ENCODE measurements at places on chromosomes 3 and 15.

- no peak for DNase-seq
These were observed at the start of gene SLC38A3 for GRCh38 chr3:50204804-50205412. TSS of gene SLC38A3 (plus strand) at chr3:50205271. CDS start at chr3:50214200, 8,929 bp downstream.

DNA sequence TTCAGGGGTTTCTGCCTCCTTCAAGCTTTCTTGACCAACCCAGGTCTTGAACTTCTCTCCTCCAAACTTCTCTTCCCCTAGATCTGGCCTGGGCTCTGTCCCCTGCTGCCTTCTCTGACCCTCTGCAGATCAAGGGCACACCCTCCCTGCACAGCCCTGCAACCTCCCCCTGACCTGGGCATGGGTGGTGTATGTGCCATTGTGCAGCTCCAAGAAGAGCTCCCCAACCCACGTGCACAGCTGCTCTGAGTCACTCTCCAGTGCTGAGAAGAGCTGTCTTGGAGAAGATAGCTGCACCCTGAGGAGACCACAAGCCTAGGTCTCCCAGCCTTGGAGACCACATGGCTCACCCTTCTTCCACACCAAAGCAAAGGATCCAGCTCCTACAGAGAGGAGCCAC is 8.0 kb downstream of the MAN2C1 start:
- no peak for DNase-seq

- no peak for DNase-seq
These were observed 165.0 kb downstream of the SUCNR1 start for GRCh38 chr3:152038490-152038889.

DNA sequence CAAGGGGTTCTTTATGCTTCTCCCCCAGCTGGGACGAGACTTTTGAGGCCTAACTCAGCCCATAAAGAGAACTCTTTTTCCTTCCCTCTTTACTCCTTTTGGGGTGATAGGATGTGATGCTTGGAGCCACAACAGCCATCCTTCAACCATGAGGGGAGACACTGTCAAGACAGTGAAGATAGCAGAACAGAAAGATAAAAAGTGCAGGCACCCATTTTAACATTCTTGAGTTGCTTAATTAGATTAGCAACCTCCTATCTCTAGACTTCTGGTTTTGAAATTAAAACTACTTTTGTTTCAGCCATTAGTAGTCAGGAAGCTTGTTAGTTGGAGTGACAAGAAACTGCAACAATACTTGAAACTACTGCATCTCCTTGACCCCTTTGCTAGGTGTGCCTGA is 6.5 kb downstream of the GPR27 start:
- DNase-seq: no peak

GRCh38 chr15:100030586-100031229 is 297.5 kb upstream of the LYSMD4 start:
- no peak for DNase-seq

- DNase-seq: no peak
These were observed 41.6 kb downstream of the ABCC5 start for GRCh38 chr3:183975981-183976662.

GRCh38 chr3:69784954-69785514 is 45.8 kb downstream of the MITF start:
- no peak for DNase-seq

DNA sequence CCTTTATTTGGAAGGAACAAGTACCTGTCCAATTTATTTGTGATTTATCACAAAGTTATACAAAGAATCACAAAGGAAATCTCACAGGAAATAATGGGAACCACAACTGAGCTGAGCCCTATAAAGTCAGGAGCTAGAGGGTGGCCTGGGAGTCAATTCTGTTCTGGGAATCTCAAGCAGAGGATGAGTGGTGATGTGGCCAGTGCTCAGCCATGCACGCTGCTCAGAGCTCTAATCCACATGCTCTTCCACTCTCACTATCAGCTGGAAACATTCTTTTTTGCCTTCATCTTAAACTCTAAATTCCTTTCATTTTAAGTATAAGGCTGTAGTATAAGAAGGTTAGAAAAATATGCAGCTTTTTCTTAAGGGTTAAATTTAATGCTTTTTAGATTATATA is 36.6 kb downstream of the UACA start:
- DNase-seq: no peak

- DNase-seq: no peak
These were observed 1144.5 kb downstream of the TUSC7 start for GRCh38 chr3:117853923-117854668.

DNA sequence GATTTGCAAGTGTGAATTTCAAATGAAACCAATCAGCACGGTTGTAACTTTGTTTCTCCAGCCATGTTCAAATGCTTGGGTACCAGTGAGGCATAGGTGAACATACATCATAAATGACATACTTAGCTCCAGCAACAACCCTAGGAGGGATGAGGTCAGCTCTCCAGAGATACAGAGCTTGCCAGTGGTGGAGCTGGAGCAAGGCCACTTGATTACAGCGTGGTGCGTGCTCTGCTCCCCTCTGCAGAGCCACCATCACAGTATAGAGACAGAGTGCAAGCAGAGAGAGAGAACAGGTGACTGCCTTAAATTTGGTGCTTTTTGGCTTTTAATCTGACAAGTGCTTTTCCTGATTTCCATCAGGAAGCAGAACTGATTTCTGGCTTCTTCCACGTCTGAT is 275.1 kb downstream of the PDZRN3 start:
- DNase-seq: no peak

- DNase-seq: no peak
These were observed 15.5 kb downstream of the SRPRB start for GRCh38 chr3:133820889-133821675.

DNA sequence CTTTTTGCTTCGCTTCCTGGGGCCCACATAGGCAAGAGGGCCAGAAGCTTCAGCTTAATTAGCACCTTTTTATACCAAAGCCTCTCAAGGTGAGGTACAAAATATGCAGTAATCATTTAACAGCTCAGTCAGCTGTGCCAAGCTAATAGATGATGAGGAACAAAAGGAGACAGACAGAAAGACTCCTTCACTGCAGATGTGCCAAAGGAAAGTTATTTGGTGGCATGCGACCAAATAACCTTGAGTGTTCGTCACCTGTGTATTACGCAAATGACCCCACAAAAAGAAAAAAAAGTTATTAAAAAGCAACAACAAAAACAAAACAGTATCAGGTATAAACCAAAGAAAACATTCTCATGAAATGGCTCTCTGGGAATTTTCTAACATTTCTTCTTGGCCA is 325.8 kb upstream of the IGF1R start:
- no peak for DNase-seq

GRCh38 chr3:176512037-176512436 is 685.2 kb downstream of the TBL1XR1 start:
- DNase-seq: no peak

DNA sequence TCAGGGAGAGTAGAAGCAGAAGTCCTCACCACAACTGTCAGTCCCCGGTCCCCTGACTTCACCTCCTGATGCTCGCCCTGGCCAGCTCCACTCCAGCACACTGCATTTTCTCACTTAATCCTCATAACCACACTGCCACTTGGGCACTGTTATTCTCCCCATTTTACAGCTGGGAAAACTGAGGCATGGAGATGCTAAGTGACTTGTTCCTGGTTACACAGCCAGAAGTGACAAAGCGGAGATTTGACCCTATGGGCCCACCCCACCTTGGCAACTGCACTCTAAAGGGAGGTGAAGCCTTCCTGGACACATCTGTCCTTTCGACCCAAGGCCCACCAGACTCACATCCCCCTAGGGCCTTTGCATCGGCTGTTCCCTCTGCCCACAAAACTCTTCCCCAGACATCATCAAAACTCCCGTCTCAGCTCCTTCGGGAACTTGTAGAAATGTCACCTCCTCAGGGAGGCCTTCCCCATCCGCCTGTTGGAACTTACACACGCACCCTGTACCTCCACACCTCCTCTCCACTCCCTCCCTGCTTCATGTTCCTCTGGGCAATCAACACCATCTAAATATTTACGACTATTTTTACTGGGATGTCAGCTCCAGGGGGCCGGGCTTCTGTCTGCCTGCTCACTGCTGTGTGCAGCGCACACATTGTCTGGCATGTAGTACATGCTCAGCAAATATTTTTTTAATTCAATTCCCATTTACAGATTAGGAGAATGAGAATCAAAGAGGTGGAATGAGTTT is 3.1 kb downstream of the GRIP2 start:
- DNase-seq: no peak

DNA sequence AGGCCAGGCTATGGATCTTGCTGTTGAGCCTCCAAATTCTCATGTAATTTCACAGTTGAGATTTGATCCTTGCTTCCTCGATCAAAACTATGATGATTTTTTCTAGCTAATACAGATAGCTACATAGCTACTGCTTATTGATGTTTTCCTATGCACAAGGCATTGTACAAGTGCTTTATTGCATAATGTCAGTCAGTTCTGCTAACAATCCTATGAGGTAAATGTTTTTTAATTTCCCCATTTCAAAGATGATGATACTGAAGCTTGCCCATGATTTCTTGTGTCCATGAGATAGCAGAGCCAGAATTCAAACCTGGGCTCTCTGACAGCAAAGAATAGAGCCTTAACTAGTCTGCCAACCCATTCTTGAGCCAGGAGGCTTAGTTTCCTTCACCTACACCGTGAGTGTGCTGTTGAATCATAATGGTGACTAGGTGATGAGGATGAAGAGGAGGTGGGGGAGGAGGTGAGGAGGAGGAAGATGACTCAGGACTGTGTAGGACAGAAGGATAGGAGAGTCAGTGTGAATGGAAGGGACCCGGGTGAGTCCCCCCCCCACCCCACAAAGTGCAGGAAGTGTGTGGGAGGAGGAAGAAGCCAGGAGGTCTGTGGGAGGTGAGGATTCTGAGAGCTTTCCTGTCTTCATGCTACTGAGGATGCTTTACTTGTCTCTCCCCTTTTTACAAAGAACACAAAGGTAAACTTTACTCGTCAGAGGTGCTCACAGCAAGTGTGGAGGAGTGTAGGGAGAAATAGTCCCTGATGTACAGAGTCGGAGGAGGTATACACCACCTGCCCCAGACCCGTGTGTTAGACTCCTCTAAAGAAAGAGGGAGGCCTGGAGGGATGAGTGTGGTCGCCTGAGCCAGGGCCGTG is 3.6 kb downstream of the TAGLN3 start:
- DNase-seq: no peak

DNA sequence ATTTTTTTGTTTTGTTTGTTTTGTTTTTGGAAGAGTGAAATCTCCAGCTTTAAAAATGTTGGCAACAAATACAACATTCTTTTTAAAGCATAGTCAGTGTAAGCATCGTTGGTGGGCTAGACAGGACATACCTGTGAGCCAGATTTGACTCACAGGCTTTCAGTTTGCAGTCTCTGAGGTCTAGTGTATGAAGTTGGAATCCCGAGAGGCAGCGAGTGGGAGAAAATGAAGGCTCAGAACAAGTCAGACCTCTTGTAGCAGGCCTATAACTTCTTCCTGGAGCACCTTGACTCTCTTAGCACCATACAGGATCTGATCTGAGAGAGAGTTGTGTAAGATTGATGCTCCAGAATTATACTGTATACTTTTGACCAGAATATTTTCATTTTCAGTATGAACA is 60.2 kb downstream of the CNTN4 start:
- no peak for DNase-seq

DNA sequence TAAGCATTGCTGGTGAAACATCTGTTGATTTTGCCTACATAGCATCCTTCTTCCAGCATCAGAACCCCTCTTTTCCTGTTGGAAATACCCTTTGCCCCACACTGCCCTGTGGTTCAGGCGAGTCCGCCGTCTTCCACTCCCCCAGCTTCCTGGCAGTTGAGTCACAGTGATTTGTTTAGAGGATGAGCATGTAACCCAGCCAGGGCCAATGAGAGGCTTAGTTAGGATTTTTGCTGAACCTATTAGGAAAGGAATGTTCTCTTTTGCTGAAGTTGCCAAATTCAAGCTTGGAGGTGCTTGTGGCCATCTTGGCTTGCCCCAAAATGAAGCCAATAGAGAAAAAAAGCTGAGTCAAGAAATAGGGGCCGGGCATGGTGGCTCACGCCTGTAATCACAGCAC is 19.0 kb upstream of the MEX3B start:
- no peak for DNase-seq

DNA sequence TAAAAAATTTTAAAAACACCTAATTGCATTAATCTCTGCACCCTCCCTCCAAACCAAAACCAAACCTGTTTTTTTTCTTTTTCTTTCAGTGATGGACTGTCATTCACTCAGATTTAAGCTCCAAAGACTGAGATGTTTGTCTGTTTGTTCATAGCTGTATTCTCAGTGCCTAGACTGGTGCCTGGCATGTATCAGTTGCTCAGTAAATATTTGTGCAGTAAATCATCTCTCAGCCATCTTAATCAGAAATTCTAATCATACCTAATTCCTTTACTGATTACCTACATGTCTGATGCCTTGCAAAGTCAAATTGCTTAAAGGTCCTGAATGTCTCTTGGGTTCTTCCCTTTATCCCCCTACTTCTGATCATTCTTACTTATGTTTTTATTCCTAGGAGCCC is 138.8 kb downstream of the ZNF609 start:
- no peak for DNase-seq

DNA sequence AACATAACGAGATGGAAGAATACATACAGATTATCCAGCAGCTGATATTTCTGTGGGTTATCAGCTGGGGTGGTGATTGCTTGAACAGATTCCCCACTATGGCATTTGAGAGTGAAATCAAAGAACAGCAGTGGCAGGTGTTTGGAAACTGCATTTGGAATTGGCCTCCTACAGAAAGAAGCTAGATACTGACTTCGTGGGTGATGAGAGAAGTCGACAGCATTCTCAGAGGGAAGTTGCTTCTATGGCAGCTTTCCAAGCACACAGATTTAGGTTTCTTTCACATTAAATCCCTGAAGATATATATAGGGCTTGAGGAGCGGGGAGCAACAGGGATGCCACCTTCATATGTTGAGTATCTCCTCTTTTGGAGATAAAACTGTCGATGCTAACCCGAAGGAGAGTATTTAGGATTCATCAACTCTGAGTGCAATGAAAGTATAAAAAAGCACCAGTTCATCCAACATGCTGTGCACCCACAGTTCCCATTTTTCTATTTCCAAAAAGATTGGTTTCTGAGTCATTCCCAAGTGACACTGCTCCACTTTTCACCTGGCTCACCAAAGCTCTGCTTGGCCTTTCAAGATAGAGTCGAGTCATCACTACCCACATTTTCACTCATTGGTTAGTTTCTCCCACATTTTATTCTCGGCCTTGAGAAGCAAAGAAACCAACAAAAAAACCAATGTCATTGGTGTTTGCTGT is 579.8 kb upstream of the SUCLG2 start:
- DNase-seq: no peak

DNA sequence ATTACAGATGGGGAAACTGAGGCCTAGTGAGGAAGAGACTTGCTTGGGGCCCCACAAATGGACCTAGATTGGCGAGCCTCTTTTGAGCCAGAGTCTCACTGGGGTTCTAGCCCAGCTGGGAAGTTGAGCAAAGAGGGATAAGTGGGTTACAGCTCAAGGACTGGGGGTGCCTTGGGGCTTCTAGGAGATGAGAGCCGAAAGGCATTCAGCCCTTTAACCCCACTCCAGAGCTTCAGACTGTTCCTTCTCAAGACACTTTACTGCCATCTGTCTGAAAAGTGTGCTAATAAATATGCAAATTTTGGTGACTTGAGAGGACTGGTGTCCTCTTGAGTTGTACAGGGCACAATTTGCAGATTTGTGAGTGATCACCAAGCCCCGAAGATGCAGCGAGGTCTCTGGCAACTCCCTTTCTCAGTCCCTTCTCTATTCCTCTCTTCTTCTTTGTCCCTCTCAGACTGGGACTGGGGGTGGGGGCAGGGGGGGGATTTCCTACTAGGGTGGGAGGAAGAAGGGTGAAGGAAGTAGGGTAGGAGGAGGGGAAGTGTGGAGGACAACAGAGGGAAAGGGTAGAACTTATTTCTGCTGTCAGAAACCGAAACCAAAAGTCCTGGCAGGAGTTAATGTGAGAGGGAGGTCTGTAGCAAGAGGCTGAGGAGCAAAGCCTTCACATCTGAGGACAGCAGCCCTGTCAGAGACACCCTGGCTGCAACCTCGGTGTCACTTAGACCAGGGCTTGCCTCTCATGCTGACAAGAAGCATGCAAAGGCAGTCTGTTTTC is 16.2 kb upstream of the ANKDD1A start:
- DNase-seq: no peak
